SHP77 (cell line): ENCODE measurements at places on chromosomes 16 and 17.
A peak's percentile ranks its signal among the peaks of the same experiment; 100 is the strongest.

- no peak for DNase-seq
Measured at GRCh38 chr17:81579821-81580321, 27.7 kb upstream of the FAAP100 start.

GRCh38 chr17:1766382-1767135 is 4.7 kb downstream of the SERPINF1 start:
- no peak for DNase-seq

DNA sequence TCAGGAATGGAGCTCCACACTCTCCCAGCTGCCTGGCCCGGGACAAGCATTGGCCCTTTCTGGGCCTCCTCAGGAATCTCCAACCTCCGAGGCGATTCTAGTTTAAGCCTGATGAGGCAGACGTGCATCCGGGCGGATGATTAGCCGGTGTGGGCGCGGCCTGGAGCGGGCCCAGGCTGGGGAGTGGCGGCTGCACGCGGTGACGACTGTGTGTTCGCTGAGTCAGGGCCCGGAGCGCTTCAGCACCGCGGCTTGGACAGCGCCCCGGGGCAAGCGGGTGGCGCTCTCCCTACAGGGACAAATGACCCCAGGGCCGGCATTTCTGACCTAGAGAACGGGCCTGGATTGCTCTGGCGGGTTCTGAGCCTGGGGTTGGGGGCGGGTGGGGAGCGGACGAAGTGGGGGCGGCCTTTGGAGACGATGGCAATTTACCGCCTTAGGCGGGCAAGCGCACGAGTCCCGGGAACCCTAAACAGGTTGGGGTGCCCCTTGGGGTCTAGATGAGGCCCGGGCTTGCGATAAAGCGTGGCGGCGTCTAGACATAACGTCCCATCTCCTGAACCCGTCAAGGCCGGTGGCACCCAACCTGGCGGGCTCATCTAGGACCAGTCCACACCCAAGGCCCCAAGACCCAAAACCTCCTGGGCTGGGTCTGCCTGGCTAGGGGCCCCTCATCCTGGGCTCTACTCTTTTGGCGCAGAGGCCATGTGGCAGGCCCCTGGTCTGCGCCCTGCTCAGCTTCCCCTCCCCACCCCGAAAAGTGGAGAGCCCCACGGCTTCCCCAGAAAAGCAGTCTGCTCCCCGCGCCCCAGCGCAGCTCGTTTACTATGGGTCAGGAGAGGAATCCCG is 22.3 kb upstream of the ZNHIT3 start:
- no peak for DNase-seq

DNA sequence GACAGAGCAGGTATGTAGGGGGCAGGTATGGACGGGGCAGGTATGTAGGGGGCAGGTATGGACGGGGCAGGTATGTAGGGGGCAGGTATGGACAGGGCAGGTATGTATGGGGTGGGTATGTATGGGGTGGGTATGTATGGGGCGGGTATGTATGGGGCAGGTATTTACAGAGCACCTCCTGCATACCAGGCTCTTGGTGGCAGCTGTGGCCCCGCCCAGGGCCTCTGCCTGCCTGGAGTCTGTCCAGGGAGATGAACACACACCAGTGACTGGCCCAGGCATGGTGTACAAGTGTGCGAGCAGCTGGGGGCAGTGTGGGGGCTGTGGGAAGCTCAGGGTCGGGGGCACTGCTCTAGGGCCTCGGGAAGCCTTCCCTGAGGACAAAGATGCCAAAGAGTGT is 4.4 kb downstream of the RPL3L start:
- no peak for DNase-seq

DNA sequence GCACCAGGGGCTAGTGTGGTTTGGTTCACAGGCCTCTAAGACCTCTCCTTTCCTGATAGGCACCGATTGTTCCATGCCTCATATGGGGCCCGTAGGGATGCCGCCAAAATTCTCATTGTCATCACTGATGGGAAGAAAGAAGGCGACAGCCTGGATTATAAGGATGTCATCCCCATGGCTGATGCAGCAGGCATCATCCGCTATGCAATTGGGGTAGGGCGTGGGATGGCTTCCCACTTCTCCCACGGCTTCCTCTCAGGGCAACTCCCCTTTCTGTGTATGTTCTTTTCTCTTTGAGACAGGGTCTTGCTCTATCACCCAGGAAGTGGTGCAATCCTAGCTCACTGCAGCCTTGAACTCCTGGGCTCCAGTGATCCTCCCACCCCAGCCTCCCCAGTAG is 5.3 kb downstream of the ITGAX start:
- DNase-seq: no peak

- no peak for DNase-seq
Measured at GRCh38 chr16:87064731-87065445, 252.3 kb downstream of the C16orf95 start.

GRCh38 chr16:69217433-69217832 is 30.5 kb downstream of the SNTB2 start:
- no peak for DNase-seq

DNA sequence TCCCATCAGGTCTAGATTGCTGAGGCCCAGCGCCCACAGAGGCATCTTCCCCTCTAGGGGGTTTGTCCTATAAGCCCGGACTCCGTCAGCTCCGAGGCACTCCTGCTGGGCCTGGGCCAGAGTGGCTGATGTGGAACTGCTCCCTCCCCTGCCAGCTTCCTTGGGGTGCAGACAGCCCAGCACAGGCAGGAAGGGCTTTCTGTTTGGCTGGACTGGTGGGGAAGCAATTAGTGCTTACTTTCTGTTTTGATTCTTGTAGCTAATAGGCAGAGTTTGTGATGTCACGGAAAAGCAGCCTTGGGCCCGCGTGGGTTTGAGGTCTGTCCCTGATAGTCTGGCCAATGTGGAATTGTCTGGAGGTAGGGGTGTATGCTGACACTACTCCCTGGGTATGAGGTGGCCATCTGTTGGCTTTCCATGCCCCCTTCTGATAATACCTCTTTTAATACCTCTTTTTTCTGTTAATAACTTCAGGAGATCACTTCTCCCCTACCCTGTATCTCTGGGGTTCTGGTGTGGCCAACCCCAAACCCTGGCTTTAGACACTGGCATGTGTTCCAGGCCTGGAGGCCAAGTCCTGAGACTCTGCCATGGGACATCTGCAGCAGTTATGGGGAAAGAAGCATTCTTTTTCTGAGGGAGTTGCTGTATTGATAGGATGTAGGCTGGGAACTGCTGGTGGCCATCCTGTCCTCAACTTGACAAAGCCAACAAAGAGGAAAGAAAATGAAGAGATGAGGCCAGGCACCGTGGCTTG is 190.9 kb downstream of the RAB11FIP4 start:
- no peak for DNase-seq

DNA sequence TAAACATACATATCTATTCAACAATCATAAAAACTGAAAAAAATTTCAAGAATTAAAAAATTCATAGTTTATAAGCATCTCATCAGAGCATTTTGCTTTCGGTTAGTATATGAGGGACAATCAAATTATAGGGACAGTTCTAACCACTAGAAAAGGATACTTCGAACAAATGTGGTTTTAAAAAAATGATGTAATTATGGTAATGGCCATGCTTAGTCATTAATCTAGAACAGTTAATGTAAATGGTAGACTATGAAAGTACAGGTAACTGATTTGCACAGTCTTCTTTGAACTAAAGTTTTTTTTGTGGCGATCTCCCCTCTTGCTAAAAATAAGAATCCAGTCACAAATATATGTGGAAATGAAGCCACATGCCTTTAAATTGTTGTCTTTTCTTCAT is 63.5 kb upstream of the PHOSPHO1 start:
- DNase-seq: no peak

GRCh38 chr16:63702981-63703590 is 1418.8 kb downstream of the CDH11 start:
- peak; percentile 22 for DNase-seq

DNA sequence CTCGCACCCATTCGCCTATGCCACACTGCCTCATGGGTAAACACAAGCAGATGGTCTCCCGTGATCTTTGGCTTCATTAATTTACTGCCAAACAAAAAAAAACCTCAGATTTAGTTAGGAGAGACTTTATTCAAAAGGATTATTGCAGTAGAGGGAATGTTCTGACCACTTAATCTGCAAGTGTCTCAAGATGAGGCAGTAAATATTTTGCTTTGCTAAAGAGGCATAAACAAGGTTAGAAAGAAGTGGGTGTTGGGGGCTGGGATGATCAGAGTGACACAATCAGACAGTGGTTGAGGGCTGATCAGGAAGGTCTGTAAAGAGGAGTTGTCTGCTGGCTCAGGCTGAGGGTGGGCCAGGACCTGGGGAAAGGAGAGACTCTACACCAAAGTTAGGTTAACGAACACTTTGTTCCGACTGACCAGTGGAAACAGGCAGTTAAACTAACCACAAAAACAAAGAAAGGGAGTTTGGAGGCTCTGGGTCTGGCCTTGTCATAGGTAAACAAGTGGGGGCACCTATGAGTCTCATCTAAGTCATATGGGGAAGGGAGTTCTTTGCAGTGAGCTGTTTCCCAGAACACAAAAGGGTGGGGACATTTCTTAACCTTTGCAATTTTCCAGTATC is 28.5 kb downstream of the HSD17B2 start:
- DNase-seq: no peak

DNA sequence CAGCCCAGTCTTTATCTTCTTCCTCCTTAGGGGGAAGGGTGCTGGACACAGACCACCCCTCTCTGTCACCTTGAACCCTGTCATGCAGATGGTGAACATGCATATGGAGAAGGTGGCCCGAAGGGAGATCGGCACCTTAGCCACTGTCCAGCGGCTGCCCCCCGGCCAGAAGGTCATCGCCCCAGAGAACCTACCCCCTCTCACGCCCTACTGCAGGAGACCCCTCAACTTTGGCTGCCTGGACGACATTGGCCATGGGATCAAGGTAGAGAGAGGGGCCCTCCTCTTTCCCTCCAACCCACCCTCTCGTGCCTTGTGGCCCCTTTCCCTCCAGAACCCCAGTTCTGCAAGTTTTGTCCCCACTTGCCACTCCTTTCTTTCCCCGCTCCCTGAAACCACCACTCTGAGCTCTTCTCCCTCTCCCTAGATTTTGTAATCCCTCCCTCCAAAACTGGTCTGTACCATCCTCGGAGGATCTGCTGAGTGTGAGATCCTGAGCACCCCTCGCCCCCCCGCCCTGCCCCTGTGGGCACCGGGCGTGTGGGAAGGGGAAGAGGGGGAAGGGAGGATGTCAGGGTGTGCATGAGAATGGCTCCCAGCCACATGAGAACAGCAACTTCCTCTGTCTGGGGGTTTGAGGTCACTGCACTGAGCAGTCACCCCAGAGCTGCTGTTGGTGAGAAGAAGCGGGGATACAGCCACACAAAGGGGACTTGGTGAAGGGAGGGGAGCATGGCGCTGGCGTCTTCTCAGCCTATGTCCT is 7.3 kb downstream of the ABI3 start:
- no peak for DNase-seq
